ENCODE measurements at places on chromosomes 5 and 9.

DNA sequence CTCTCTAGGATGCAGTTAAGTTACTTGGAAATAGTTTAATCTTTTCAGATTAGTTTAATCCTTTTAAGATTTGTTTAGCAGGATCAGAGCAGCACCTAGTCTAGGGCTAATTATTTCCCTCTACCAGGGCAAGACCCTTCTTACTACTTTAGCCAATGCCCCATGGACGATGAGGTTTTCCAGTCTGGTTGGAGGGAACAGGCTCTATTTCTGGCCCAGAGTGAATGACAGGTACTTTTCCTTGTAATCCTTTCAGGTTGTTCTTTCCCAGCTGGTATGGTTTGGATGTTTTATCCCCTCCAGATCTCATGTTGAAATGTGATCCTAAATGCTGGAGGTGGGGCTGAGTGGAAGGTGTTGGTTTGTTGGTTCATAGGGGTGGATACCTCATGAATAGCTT lies 27.2 kb downstream of the PTTG1 start:
- DNase-seq, result no peak
- H3K4me1 ChIP-seq, result no peaks in the 10 kb centered on the region
- no peaks in the 10 kb centered on the region for H3K27me3 ChIP-seq
- H3K27ac ChIP-seq, result no peak overlapping the region
- H3K36me3 ChIP-seq, result no peaks in the 10 kb centered on the region

- H3K27ac ChIP-seq, result no peak overlapping the region
- no peaks in the 10 kb centered on the region for H3K36me3 ChIP-seq
- no peaks in the 10 kb centered on the region for H3K27me3 ChIP-seq
- DNase-seq, result no peak
- H3K4me3 ChIP-seq, result no peak overlapping the region
These were observed 2.5 kb upstream of the MAPK9 start for GRCh38 chr5:180294411-180294810.

GRCh38 chr5:135993880-135994636 lies 34.7 kb upstream of the TGFBI start:
- H3K27me3 ChIP-seq, result no peaks in the 10 kb centered on the region
- peaks cover 18% of the 10 kb centered on the region for H3K4me1 ChIP-seq
- H3K36me3 ChIP-seq, result no peaks in the 10 kb centered on the region
- no peak for DNase-seq
- H3K27ac ChIP-seq, result no peak overlapping the region
- H3K4me3 ChIP-seq, result no peak overlapping the region

GRCh38 chr5:167378894-167379723 lies 912.3 kb upstream of the WWC1 start:
- H3K27ac ChIP-seq, result no peak overlapping the region
- DNase-seq, result no peak
- H3K4me1 ChIP-seq, result no peaks in the 10 kb centered on the region
- no peaks in the 10 kb centered on the region for H3K27me3 ChIP-seq

GRCh38 chr9:19587678-19588077 lies 178.9 kb downstream of the ACER2 start:
- H3K4me1 ChIP-seq, result no peaks in the 10 kb centered on the region
- no peaks in the 10 kb centered on the region for H3K36me3 ChIP-seq
- H3K27ac ChIP-seq, result no peak overlapping the region
- DNase-seq, result no peak

GRCh38 chr5:147481874-147482705 lies 27.8 kb downstream of the DPYSL3 start:
- H3K36me3 ChIP-seq, result no peaks in the 10 kb centered on the region
- H3K4me3 ChIP-seq, result peak overlapping the region; percentile 34
- H3K27ac ChIP-seq, result peak overlapping the region; percentile 92

DNA sequence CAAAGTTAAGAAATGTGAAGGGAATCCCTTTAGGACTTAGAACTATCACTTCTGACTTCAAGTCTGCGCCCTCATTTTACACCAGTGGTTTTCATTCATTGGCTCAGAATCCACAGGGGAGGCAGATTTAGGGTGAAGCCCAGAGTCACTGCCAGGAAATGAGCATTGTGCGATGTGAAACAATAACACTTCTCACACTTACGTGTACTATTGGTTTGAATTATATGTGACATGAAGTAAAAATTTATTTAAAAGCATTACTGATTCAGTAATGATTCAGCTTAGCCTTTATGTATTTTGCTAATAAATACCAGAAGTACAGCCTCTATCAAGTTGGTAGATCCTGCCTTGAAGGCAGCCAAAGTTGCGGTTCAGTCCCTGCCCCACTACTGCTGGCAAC lies 98.6 kb downstream of the PAM start:
- H3K36me3 ChIP-seq, result no peaks in the 10 kb centered on the region
- H3K27ac ChIP-seq, result no peak overlapping the region

GRCh38 chr9:71830153-71830552 lies 61.8 kb upstream of the CEMIP2 start:
- DNase-seq, result no peak
- H3K27me3 ChIP-seq, result no peaks in the 10 kb centered on the region
- no peaks in the 10 kb centered on the region for H3K36me3 ChIP-seq

- no peaks in the 10 kb centered on the region for H3K27me3 ChIP-seq
- no peak for DNase-seq
- no peak overlapping the region for H3K27ac ChIP-seq
- H3K4me1 ChIP-seq, result no peaks in the 10 kb centered on the region
- no peak overlapping the region for H3K4me3 ChIP-seq
These were observed 229.8 kb downstream of the BNC2 start for GRCh38 chr9:16640649-16641048.

- no peaks in the 10 kb centered on the region for H3K27me3 ChIP-seq
- no peak for DNase-seq
- H3K4me3 ChIP-seq, result no peak overlapping the region
- H3K27ac ChIP-seq, result peak overlapping the region; percentile 31
These were observed 416.8 kb downstream of the NFIB start for GRCh38 chr9:13896922-13897835.

DNA sequence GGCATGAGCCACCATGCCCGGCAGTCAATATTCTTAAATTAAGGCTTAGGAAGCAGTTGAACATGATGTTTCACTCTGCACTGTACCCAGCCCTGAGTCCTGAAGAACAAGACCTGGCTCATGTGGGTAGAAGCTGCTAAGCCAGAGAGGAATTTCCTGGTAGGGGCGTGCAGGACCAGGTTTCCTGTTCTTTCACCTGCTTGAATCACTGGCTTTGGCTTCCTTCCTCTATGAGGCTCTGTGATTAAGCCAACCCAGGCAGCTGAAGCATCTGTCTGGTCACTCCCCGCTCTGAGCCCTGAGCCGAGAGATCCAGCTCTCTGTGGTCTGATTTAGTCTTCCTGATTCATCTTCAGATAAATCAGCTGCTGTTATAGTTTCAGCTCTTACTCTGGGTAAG lies 29.1 kb downstream of the CFAP77 start:
- H3K4me1 ChIP-seq, result no peaks in the 10 kb centered on the region
- H3K27ac ChIP-seq, result no peak overlapping the region
- no peak overlapping the region for H3K4me3 ChIP-seq
- no peaks in the 10 kb centered on the region for H3K27me3 ChIP-seq
- no peak for DNase-seq
- H3K36me3 ChIP-seq, result no peaks in the 10 kb centered on the region

DNA sequence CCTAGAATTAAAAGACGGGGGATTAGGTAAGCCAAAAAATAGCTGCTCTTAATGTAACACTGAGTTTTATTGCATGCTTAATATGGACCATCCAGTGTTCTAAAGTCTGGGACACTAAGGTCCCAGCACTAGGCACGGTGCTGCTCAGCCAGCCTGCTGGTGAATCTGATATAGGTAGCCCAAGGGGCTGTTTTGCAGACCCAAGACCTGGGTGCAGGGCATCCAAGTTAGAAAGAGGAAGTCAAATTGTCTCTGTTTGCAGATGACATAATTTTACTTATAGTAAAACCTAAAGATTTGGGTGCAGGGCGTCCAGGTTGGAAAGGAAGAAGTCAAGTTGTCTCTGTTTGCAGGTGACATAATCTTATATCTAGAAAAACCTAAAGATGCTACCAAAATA lies 17.8 kb downstream of the IFNA5 start:
- DNase-seq, result no peak
- H3K4me1 ChIP-seq, result no peaks in the 10 kb centered on the region
- H3K4me3 ChIP-seq, result no peak overlapping the region
- H3K36me3 ChIP-seq, result no peaks in the 10 kb centered on the region

DNA sequence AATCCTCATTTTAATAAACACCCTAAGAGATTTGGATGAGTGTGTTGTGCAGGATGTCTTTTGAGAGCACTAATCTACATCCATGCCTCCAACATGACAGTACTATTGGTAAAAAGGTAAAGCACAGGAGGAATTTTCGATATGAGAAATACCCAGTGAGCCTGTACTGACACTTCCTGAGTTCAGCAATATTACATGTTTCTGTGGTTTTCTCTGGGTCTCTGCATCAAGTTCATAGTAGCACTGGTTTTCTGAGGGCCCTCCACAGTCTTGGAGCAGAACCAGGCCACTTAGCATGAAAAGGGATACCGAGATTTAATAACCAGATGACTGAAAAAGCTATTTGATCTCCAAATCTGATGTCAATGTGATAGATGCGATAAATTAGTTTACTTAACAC lies 524.1 kb downstream of the TMEM38B start:
- H3K4me1 ChIP-seq, result no peaks in the 10 kb centered on the region
- H3K36me3 ChIP-seq, result no peaks in the 10 kb centered on the region
- no peak overlapping the region for H3K4me3 ChIP-seq
- no peak for DNase-seq

DNA sequence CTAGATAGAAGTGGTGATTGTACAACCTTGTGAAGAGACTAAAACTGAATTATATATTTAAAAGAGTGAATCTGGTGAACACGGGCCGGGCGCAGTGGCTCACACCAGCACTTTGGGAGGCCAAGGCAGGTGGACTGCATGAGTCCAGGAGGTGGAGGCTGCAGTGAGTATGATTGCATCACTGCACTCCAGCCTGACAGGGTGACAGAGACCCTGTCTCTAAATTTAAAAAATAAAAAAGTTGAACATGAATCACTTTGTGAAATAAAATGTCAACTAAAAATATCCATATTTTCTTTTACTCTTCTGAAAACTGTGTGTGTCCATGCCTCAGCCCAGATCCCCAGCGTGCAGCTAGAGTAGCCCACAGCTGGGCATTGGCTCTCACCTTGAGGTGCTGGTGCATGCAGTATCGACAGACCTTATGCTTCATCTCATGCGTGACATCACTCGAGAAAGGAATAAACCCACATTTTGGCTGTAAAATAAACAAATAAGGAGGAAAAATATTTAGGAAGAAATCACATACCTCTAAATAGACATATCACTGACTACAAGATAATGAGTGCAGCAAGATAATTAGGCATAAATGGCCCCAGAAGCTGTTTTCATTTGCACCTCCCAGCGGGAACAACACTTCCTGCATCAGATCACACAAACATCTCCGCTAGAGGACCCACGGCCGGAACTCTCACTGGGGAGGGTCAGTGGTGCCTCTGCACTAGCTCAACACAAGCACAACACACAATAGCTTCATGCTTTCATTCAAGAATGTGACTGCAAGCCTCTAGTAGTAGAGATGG lies 22.1 kb downstream of the IPPK start:
- DNase-seq, result no peak
- peaks cover 26% of the 10 kb centered on the region for H3K36me3 ChIP-seq
- H3K4me1 ChIP-seq, result no peaks in the 10 kb centered on the region
- H3K27me3 ChIP-seq, result no peaks in the 10 kb centered on the region
- H3K27ac ChIP-seq, result no peak overlapping the region
- no peak overlapping the region for H3K4me3 ChIP-seq

DNA sequence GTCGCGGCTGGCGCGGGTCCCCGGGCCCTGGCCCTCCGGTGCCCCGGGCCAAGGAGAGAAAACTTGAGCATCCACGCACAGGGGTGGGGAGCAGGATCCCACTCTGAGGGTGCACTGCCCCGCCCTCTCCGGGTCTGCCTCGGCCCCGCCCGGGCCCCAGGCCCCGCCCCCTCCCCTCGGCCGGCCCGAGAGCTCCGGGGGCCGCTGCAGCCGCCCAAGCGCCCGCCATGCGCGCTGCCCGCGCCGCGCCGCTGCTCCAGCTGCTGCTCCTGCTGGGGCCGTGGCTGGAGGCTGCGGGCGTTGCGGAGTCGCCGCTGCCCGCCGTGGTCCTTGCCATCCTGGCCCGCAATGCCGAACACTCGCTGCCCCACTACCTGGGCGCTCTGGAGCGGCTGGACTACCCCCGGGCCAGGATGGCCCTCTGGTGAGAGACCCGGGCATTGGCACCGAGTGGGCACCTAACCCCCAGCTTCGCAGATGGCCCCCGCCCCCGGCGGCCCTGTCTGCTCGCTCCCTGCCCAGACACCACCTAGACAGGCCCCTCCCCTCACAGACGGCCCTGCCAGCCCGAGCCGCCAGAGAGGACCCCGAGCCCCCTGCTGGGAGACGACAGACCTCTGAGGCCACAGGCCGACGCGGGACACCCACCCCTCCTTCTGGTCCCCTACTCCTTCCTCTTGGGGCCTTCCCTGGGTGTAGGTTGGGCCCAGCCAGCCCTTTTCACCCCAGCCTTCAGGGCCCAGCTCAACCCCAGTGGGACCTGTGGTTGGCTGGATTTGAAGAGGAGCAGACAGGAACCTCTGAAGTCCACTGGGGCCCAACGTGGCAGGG lies at the start of gene CERCAM:
Gene CERCAM, plus strand, starts transcription at position 207 of the 831 bp plus-strand sequence. Its CDS starts 21 bp downstream, at position 228.
- no peak for DNase-seq
- peaks cover 26% of the 10 kb centered on the region for H3K4me1 ChIP-seq
- H3K27me3 ChIP-seq, result no peaks in the 10 kb centered on the region
- peak within 1 kb of the TSS; percentile 97 for H3K4me3 ChIP-seq

DNA sequence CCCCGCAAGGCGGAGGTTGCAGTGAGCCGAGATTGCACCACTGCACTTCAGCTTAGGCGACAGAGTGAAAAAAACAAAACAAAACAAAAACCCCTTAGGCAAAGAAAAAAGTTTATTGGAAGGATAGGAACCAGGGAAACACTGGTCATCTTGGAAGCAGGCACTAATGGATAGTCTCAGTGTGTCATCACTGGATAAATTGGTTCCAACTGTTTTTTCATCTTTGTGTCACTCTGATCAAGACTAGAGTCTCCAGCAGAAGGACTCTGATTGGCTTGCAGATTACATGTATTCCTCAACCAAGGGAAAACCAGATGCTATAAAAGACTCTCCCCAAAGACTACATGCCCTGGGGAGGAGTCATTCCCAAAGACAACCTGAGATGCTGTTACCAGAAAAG lies 35.0 kb upstream of the HMHB1 start:
- DNase-seq, result no peak
- H3K27me3 ChIP-seq, result no peaks in the 10 kb centered on the region
- H3K27ac ChIP-seq, result no peak overlapping the region
- no peak overlapping the region for H3K4me3 ChIP-seq

GRCh38 chr5:98933445-98934072 lies 4.8 kb upstream of the CHD1 start:
- H3K4me1 ChIP-seq, result peaks cover 20% of the 10 kb centered on the region
- peak overlapping the region; percentile 26 for H3K27ac ChIP-seq
- no peaks in the 10 kb centered on the region for H3K27me3 ChIP-seq
- no peaks in the 10 kb centered on the region for H3K36me3 ChIP-seq

GRCh38 chr5:178301641-178302040 lies 69.0 kb upstream of the PHYKPL start:
- no peaks in the 10 kb centered on the region for H3K27me3 ChIP-seq
- no peak overlapping the region for H3K27ac ChIP-seq
- no peak for DNase-seq

GRCh38 chr9:137786511-137786920 lies 91.1 kb upstream of the CACNA1B start:
- no peak for DNase-seq
- H3K27ac ChIP-seq, result no peak overlapping the region
- H3K4me1 ChIP-seq, result no peaks in the 10 kb centered on the region
- peaks cover 21% of the 10 kb centered on the region for H3K36me3 ChIP-seq

Measured in thoracic aorta (tissue), 2 donors.